ENCODE measurements at places on chromosomes 5 and 9.

DNA sequence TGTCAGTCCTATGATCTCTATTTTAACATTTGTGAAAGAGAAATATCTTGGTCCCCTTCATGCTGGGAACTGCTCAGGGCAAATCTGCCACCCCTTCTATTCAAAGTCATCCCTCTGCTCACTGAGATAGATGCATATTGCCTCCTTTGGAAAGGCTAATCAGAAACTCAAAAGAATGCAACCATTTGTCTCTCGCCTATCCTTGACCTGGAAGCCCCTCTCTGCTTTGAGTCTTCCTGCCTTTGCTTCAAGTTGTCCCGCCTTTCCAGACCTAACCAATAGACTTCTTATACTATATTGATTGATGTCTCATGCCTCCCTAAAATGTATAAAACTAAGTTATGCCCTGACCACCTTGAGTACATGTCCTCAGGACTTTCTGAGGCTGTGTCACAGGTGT lies 97.0 kb downstream of the PSAT1 start:
- no peak for DNase-seq

GRCh38 chr9:93435386-93435785 lies 16.1 kb upstream of the FAM120A start:
- no peak for DNase-seq

DNA sequence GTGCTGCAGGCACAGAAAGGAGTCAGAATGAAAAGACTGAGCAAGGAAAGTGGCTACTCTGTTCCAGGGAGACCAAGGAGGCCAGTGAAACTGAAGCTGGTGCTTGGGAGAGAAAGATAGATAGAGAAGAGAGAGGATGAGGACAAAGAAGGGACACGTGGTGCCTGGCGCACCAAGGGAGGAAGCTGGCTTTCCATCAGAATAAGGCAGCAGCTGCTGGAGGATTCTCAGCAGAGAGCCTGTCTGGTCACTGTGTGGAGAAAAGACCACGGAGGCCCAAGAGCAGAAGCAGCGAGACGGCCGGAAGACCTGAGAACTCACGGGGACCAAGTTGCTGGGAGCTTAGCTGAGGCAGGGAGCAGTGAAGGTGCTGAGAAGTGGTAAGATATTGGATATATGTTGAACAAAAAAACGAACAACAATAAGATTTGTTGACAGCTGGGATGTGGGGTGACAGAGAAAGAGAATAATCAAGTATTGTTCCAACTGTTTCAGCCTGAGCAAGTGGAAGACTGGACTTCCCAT lies 116.1 kb downstream of the SEMA5A start:
- DNase-seq = no peak

GRCh38 chr9:127572961-127573721 lies 38.9 kb upstream of the STXBP1 start:
- no peak for DNase-seq

- no peak for DNase-seq
These were observed 174.8 kb upstream of the FOXD4L5 start for GRCh38 chr9:65459756-65460320.

- peak; percentile 43 for DNase-seq
These were observed 184.9 kb upstream of the SLC12A2 start for GRCh38 chr5:127898551-127899213.

GRCh38 chr5:167936944-167937634 lies 354.4 kb upstream of the WWC1 start:
- no peak for DNase-seq

DNA sequence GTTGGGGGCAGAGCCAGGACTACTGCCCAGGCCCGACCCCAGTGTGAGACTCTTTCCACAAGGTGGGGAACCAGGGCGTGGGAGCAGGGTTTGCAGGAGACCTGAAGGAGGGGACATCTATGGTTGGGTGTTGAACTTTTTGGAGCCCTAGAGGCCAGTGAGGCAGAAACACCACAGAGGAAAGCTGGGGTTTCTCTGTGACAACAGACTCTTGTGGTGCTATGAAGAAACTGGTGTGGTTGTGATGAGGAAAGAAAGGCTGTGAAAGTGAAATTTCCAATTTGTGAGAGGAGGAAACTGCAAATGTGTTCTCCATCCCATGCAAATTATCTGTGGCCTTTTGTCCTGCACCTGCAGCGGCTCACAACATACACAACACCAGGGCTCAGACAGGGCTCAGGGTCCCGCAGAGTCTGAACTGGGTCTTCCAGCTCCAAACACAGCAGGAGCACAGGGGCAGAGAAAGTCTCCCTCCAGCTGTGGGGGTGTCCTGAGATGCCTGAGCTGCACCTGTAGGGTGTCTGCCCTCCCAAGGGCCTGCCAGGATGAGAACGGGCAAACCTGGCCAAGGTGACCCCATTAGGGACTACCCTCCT lies 51.4 kb upstream of the GRHPR start:
- no peak for DNase-seq

- no peak for DNase-seq
These were observed 457.7 kb upstream of the CHD1 start for GRCh38 chr5:99386406-99387077.
